ENCODE measurements at places on chromosomes 3 and 15.

DNA sequence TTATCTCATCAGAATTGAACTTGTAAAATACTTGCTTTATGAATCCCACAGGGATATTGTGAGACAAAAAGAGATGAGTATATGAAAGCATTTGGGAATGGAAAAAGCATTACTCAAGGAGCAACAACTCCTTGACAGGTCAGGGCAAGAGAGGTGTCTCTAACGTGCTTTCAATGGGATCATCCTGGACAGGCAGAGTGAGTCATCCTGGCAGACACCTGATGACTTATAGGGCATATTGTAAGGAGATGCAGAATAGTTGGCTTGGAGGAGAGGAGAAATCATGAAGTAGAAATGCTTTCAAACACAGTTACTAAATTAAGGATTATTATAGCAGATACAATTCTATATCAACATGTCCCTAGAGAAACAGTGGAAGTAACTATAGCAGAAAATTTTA lies 71.9 kb upstream of the THSD4 start:
- no peak for DNase-seq

GRCh38 chr3:58101499-58102389 lies 93.5 kb downstream of the FLNB start:
- DNase-seq, result no peak

- DNase-seq, result no peak
Measured at GRCh38 chr3:62139957-62140356, 233.4 kb downstream of the FEZF2 start.

DNA sequence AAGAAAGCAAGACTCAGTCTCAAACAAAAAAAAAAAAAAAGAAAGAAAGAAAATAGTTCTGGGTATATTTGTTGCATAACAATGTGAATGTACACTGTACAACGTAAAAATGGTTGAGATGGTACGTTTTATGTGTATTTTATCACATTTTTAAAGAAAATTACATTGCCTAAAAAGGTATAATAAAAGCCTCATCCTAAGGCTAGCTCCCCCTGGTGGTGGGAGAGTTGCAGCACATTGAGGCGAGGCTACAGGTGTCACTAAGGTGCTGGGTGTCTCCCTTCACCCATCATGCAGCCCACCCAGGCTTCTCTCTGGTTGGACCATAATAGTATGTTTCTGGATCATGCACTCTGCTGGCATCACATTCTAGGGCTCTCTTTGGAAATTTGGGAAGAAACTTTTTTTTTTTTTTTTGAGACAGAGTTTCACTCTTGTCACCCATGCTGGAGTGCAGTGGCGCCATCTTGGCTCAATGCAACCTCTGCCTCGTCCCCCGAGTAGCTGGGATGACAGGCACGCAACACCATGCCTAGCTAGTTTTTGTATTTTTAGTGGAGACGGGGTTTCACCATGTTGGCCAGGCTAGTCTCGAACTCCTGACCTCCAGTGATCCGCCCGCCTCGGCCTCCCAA lies 12.4 kb upstream of the RAB11A start:
- peak; percentile 74 for DNase-seq

GRCh38 chr15:43957724-43958123 lies 130.9 kb downstream of the WDR76 start:
- no peak for DNase-seq

DNA sequence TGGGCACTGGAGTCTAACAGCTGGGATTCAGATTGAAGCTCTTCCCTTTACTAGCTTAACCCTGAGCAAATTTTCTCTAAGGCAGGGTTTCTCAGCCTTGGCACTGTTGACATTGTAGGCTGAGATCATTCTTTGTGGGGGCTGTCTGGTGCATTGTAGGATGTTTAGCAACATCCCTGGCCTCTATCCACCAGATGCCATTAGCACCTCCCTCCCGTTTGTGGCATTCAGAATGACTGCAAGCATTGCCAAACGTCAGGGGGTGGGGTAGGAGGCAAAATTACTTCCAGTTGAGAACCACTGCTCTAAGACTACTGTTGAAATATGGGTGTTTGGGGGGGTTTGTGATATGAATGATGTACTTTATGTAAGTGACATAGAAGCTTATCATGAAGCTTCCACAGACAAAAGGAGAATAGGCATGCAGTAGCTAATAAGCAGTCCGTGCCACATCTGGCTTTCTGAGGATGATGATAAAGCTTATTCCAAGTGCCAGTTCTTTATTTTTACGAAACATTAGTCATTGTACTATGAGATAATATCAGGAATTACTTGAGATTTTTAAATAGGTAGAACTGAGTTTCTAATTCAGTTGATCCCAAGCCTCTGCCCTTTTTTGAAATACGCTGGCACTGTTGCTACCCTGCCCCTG lies 39.3 kb downstream of the NKIRAS1 start:
- DNase-seq, result no peak

- no peak for DNase-seq
Measured at GRCh38 chr15:41978534-41978933, 6.2 kb upstream of the EHD4 start.

DNA sequence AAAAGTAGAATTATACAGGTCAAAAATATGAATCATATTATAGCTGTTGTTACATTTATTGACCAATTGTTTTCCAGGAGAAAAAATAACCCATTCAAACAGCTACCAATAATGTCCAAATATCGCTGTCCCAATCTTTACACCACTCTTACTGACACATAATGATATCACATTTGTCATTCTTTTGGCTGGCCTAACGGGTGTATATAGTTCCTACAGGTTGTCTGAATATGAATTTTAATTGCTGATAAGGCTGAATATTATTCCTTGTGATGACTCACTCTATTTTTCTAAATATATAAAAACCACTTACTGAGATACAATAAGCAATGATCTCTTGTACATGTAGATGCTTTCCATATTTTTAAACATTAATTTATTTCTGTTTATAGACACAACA lies 76.4 kb downstream of the FSIP1 start:
- DNase-seq, result no peak

- no peak for DNase-seq
Measured at GRCh38 chr15:23846218-23846617, 159.1 kb upstream of the NDN start.

DNA sequence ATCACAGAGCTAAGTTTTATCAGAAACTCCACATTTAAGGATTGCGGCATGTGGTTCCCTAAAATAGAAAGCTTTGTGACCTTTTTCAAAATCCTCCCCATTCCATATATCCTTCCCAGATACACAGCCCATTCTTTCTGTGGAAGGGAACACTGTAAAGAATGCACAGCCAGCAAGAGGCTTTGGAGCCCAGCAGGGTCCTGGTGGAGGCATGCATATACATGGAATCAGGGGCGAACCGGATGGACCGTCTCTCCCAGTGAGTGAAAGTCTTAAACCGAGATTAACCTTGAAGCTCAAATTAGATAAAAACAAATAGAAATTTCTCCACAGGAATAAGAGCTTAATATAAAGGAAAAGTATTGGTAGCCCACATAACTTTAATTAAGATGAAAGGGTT lies 436.2 kb upstream of the MDFIC2 start:
- DNase-seq, result no peak

DNA sequence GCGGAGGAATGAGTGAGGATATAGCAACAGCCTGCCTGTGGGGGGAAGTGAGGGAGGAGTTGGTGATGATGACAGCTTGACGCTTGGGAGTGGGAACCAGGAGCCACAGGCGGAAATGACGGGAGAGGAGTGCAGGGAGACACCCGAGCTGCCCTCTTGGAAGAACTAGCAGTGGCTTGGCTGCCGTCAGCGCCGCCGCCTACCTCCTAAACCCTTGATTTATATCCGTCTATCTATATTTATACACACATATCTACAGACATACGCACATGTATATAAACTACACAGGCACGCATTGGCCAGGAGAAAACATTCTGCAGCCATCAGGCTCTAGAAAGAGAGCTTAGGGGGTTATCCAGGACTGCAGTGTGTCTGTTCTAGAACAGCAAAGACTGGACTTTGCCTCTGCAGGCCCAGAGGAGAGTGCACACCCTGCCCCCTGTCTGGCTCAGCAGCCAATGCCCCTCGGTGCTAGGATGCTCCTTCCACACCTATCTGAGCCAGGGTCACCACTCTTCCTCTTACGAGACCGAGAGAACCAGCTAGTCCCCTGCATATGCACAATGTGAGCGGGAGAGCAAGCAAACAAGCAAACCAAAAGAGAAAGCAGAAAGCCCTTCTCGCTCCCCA lies 45.3 kb upstream of the MAGEF1 start:
- DNase-seq, result no peak

DNA sequence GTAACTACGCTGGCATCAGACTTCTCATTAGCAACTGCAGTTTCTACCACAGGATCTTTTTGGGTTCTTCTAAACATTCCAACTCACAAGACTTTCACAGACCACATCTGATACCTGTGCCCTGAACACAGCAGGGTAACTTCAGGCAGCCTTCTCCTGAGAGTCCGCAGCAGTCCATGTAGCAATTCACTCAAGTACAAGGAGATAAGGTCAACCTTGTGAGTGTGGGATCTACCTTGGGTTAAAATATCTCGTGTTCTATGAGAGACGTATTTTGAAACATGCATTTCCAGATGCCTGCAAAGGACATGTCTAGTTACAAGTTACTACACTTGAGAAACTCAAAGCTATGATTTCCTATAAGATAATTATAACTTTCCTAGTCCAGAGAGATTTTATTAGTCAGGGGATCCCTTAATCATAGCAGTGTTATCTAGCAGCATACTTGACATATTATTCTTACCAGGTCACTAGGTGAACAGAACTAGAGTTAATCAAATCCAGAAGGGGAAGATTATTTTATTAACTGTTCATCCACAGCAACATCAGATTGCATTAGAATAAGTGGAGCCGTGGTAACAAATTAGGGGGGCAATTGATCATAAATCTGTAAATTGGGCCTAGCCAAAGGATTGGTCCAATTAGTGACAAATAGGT lies 66.4 kb downstream of the ASTE1 start:
- DNase-seq, result no peak

DNA sequence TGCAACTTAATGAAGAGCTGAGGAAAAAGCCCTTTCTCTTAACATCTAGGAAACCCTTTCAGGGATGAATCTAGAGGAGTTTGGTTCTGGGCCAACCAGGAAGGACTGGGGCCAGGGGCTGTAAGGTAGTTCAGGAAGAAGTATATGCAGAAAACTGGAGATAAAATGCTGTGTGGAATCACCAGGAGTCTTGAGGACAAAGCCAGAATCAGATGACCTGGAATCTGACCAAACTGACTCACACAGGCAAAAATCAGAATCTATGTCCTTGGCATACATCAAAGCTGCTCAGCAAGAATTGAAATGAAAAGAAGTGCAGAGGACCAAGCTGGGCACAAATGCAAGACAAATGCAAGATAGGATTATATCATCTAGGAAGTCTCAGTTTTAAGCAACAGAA lies 59.4 kb upstream of the ATP2C1 start:
- no peak for DNase-seq

- DNase-seq, result no peak
Measured at GRCh38 chr3:52228751-52229291, 3.4 kb upstream of the TLR9 start.
